ENCODE measurements at places on chromosomes 1 and 21. TPM values are rescaled to one million over a fixed set of nuclear protein-coding genes. Genes with fewer than 3 reads are reported as not detected.
A peak's percentile ranks its signal among the peaks of the same experiment; 100 is the strongest.

GRCh38 chr1:118535901-118536300, 350.9 kb upstream of the SPAG17 start:
- H3K27me3 ChIP-seq: no peaks in the 10 kb centered on the region
- no peak overlapping the region for H3K4me3 ChIP-seq
- no peaks in the 10 kb centered on the region for H3K36me3 ChIP-seq
- no peak overlapping the region for H3K27ac ChIP-seq
- no peak for DNase-seq
- no peaks in the 10 kb centered on the region for H3K4me1 ChIP-seq

DYRK3 gene
- 6.7 TPM for total RNA-seq

S100A7A gene
- total RNA-seq: not detected

GRCh38 chr1:186532466-186532865, 71.6 kb upstream of the PDC start:
- H3K4me3 ChIP-seq: no peak overlapping the region
- no peaks in the 10 kb centered on the region for H3K27me3 ChIP-seq
- no peak for DNase-seq
- no peaks in the 10 kb centered on the region for H3K36me3 ChIP-seq
- H3K4me1 ChIP-seq: no peaks in the 10 kb centered on the region

DNA sequence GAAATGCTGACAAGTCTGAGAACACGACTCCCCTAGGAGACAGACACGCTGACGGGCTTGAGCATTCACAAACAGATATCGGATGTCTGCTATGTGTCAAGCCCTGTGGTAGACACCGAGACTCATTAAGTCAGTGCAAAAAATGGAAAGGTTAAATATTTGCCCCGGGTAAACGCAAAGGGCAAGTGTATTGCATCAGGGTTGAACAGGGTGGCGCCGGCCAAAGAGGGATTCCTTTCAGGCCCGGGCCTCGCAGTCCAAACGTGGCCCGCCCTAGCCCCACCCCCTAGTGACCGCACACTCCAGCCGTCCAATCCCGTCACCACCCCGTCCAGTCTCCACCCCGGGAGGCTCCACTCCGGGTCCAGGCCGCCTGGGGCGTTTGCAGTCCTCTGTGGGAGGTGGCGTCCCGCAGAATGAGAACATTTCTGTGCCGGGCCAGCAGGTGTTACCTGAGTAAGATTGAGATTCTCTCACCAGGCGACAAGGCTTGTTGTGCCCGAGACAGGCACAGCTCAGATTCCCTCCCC, 16.3 kb upstream of the TMEM9 start:
- H3K27ac ChIP-seq: no peak overlapping the region
- peak overlapping the region; percentile 77 for H3K4me3 ChIP-seq
- no peaks in the 10 kb centered on the region for H3K36me3 ChIP-seq
- peaks cover 13% of the 10 kb centered on the region for H3K4me1 ChIP-seq

GRCh38 chr1:26862781-26863684, at the start of gene SFN:
Gene SFN (plus strand): TSS chr1:26863149. CDS start chr1:26863213, 64 bp downstream.
- peak within 1 kb of the TSS; percentile 94 for H3K4me3 ChIP-seq
- H3K27ac ChIP-seq: peak within 1 kb of the TSS; percentile 96
- peaks cover 42% of the 10 kb centered on the region for H3K4me1 ChIP-seq
- peaks cover 16% of the 10 kb centered on the region for H3K27me3 ChIP-seq
- no peaks in the 10 kb centered on the region for H3K36me3 ChIP-seq

- H3K36me3 ChIP-seq: no peaks in the 10 kb centered on the region
- peaks cover 19% of the 10 kb centered on the region for H3K27me3 ChIP-seq
- no peak overlapping the region for H3K4me3 ChIP-seq
- no peak overlapping the region for H3K27ac ChIP-seq
These were observed 2.8 kb downstream of the FOXD2 start for GRCh38 chr1:47440599-47441081.

DNA sequence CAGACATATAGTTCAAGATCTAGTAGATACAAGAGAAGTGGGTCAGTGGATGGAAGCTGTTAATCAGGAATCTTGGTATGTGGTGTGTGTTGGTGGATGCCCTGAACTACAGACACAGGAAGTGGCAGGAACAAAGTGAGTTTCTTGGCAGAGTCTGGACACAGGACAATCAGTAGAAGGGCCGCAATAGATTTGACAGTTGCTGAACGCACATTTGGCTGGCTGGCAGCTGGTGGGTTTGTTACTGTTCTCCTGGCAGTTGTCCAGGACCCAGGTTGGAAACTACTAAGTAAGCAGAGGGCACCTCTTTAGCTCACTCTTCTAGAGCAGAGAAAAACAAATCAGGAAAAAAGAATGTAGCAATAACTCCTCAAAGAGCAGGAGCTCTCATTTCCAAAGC, 13.2 kb downstream of the KRTAP26-1 start:
- H3K4me1 ChIP-seq: no peaks in the 10 kb centered on the region
- H3K36me3 ChIP-seq: no peaks in the 10 kb centered on the region
- no peaks in the 10 kb centered on the region for H3K27me3 ChIP-seq
- DNase-seq: no peak
- H3K27ac ChIP-seq: no peak overlapping the region

BSND gene
- total RNA-seq: 0.30 TPM

LYPD8 gene
- total RNA-seq: not detected

DNA sequence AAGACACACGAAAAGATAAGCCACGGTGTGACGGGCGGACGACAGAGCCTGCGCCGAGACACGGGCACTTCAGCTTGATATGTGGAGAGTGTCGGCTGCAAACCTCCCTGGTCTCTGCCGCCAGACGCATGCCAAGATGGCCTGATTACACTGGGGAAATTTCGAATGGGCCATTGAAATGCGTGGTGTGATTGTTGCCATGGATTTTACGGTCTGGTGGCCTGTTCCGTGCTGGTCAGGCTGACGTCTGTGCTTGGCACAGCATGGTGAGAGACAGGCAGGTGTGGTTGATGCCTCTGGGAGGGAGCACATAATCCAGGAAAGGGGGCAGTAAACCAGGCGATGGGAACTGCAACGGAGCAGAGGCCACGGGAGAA, 105.6 kb upstream of the TMPRSS2 start:
- peaks cover 6% of the 10 kb centered on the region for H3K27me3 ChIP-seq
- H3K36me3 ChIP-seq: peaks cover 14% of the 10 kb centered on the region
- no peak overlapping the region for H3K4me3 ChIP-seq
- peak overlapping the region; percentile 60 for H3K27ac ChIP-seq

DNA sequence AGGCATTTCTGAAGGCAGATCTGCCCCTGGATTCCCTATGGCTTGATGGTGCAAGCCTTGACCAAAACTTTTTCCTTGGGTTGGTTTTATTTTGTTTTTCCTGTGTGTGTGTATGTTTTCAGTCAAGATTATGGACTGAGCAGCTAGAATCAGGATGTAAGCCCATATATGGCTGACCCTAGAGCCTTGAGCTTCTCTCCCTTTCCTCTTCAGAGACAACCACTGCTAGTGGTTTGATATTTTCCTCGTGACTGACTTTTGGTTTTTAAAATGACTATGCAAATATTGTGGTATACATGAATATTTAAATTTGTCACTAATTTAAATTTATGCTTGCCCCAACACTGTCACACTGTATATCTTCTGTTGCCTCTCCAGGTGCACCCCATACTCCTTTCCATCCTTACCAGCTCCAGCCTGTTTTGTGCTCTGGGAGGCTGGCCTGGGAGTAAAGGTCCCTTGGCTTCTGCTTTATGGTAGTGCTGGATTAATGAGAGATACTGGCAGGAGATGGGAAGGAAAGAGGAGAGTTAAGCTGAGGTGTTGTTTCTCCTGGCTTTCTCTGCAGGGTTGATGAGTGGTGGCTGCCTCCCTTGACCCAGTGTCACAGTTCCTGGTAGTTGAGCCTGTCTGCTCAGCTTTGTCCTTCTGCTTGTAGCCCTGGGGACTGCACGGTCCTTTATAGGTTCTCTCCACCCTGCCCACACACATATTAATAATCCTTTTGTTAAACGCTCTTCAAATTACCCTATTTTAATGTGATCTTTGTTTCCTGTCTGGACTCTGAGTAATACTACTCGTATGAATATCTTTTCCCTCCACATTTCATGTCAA, 44.4 kb downstream of the RWDD3 start:
- no peak overlapping the region for H3K27ac ChIP-seq
- no peaks in the 10 kb centered on the region for H3K36me3 ChIP-seq
- H3K27me3 ChIP-seq: no peaks in the 10 kb centered on the region

- no peaks in the 10 kb centered on the region for H3K27me3 ChIP-seq
- no peak overlapping the region for H3K4me3 ChIP-seq
- 0 out of 2 replicates have a peak, but pooled peaks cover 4% of the 10 kb centered on the region for H3K36me3 ChIP-seq
- no peak overlapping the region for H3K27ac ChIP-seq
- DNase-seq: no peak
- peaks cover 5% of the 10 kb centered on the region for H3K4me1 ChIP-seq
These were observed 894.4 kb upstream of the B3GALT2 start for GRCh38 chr1:194080826-194081225.

GRCh38 chr1:43875331-43875730, 58.3 kb upstream of the ARTN start:
- H3K27me3 ChIP-seq: no peaks in the 10 kb centered on the region
- H3K36me3 ChIP-seq: no peaks in the 10 kb centered on the region
- no peak overlapping the region for H3K4me3 ChIP-seq
- no peak overlapping the region for H3K27ac ChIP-seq
- no peak for DNase-seq
- no peaks in the 10 kb centered on the region for H3K4me1 ChIP-seq

DNA sequence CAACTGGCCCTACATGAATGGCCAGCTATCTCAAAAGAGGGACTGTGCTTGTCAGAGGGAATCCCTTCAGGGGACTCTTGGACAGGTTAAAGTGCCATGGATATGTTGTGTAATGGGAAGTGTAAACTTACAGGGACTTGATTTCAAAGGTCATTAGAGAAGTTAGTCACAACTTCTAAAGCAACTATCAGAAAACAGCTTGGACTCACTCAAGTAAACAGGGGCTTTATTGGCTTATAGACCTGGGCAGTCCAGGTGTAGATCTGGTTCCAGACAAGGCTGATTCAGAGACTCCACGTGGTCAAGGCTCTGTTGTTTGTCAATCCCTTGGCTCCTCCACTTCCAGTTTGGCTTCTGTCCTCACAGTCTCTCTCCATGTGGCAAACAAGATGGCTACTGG, 2.3 kb downstream of the CRP start:
- no peak overlapping the region for H3K27ac ChIP-seq
- H3K36me3 ChIP-seq: peaks cover 1% of the 10 kb centered on the region
- no peak overlapping the region for H3K4me3 ChIP-seq
- H3K27me3 ChIP-seq: no peaks in the 10 kb centered on the region
- no peak for DNase-seq
- H3K4me1 ChIP-seq: no peaks in the 10 kb centered on the region

- H3K36me3 ChIP-seq: no peaks in the 10 kb centered on the region
- H3K4me3 ChIP-seq: no peak overlapping the region
- H3K4me1 ChIP-seq: no peaks in the 10 kb centered on the region
- no peak overlapping the region for H3K27ac ChIP-seq
These were observed 235.7 kb downstream of the BACH1 start for GRCh38 chr21:29534448-29534847.

NHLH1 gene
- 0.70 TPM for total RNA-seq

GRCh38 chr1:53138991-53139884, 3.2 kb downstream of the SLC1A7 start:
- H3K27ac ChIP-seq: no peak overlapping the region
- H3K4me1 ChIP-seq: 0 out of 2 replicates have a peak, but pooled peaks cover 7% of the 10 kb centered on the region
- H3K36me3 ChIP-seq: peaks cover 15% of the 10 kb centered on the region
- DNase-seq: no peak
- H3K27me3 ChIP-seq: no peaks in the 10 kb centered on the region
- no peak overlapping the region for H3K4me3 ChIP-seq

- no peaks in the 10 kb centered on the region for H3K36me3 ChIP-seq
- H3K4me1 ChIP-seq: peaks cover 10% of the 10 kb centered on the region
- H3K27me3 ChIP-seq: no peaks in the 10 kb centered on the region
- no peak overlapping the region for H3K27ac ChIP-seq
- DNase-seq: no peak
These were observed 238.4 kb downstream of the PLA2G4A start for GRCh38 chr1:187067160-187067559.

DNA sequence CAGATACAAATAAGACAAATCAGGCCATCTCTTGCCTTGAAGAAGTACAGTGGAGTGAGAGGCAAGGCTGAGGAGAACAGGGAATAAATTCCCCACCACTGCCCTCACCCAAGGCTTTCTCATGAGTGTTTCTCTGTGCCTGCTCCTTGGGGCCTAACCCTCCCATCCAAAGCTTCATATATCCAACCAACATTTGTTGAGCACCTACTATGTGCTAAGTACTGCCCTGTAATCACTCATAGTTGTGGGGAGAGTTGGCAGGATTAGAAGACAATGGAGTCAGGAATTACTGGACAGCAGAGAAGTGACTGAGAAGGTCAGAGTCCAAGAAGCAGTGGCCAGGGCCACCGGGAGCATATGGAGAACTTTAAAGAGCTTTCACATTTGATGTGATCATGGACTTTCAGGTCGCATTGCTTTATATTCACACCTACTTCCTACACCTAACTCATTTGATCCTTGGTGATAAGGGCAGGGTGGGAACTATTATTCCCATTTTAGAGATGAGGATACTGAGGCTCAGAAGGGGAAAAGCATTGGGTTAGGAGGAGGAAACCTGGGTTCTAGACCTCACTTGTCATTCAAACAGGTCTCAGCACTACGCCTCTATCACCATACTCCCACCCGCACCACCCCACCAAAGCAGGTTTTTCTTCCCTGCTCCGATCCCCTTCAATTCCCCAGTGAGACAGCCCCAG, 6.4 kb downstream of the PLEKHA6 start:
- peaks cover 37% of the 10 kb centered on the region for H3K4me1 ChIP-seq
- DNase-seq: no peak
- H3K27me3 ChIP-seq: no peaks in the 10 kb centered on the region
- no peak overlapping the region for H3K27ac ChIP-seq

DNA sequence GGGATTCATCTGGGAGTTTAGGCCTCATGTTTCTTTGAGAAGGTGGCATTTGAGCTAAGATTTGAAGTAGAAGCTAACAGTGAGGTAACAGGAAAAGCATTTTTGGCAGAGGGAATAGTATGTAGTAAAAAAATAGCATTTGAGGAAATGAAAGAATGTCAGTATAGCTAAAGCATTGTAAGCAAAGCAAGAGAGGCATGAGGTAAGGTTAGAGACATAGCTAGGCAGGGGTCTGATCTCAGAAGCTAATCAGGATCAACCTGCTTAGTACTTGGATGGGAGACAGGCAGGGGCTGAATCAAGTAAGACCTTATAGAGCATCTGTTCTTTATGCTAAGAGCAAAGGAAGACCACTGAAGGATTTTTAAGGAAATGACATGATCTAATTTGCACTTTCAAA, 4.0 kb downstream of the POLR3C start:
- H3K27me3 ChIP-seq: no peaks in the 10 kb centered on the region
- no peak overlapping the region for H3K4me3 ChIP-seq
- DNase-seq: no peak

GRCh38 chr21:44425895-44426662, 29.2 kb upstream of the LRRC3 start:
- no peaks in the 10 kb centered on the region for H3K4me1 ChIP-seq
- H3K27ac ChIP-seq: no peak overlapping the region
- no peak overlapping the region for H3K4me3 ChIP-seq
- H3K27me3 ChIP-seq: no peaks in the 10 kb centered on the region

GNG12 gene
- total RNA-seq: 20.7 TPM

All from WTC11 (cell line).